ENCODE measurements at places on chromosomes 1 and 21.
A peak's percentile ranks its signal among the peaks of the same experiment; 100 is the strongest.

GRCh38 chr1:7641587-7642417, 129.3 kb upstream of the VAMP3 start:
- no peak for DNase-seq

DNA sequence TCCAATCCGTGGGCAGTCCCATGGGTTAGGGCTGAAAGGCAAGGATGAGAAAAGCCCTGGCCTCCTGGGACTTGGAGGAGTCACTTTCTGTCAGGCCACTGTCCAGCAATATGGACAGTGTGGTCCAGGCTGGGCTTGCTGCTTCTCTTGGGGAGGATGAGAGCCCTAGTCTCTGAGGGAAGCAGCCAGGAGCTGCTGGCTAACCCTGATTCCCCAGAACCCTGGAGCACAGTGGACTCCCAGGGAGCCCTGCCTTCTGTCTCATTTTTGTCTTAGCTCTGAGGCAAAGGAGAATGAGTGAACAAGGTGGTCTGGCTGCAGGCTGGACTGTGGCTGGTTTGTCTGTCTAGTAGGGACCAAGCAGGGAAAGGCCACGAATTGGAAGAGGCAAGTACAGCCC, 23.8 kb upstream of the EDN2 start:
- DNase-seq = no peak

- no peak for DNase-seq
Observed at GRCh38 chr1:168970926-168971659, 135.4 kb upstream of the ATP1B1 start.

GRCh38 chr1:200291106-200291505, 118.7 kb downstream of the ZNF281 start:
- no peak for DNase-seq

GRCh38 chr1:162074276-162075005, 5.0 kb downstream of the NOS1AP start:
- no peak for DNase-seq

DNA sequence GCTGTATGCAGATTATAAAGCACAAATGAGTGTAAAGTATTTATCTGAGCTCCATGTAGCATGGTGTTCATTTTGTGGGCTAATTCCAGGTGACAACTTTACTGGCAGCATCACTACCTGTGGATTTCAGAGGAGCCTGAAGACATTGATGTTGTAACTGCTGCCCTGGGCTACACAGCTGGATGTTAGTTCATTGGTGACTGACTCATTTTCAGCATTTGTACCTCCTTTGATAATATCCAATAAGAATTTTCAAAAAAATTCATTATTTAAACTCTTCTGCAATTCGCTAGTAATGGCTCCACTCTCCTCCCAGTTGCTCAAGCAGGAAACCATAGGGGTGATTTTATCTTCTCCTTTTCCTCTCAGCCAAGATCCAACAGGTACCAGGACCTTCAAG, 37.3 kb upstream of the HSD3B1 start:
- no peak for DNase-seq

DNA sequence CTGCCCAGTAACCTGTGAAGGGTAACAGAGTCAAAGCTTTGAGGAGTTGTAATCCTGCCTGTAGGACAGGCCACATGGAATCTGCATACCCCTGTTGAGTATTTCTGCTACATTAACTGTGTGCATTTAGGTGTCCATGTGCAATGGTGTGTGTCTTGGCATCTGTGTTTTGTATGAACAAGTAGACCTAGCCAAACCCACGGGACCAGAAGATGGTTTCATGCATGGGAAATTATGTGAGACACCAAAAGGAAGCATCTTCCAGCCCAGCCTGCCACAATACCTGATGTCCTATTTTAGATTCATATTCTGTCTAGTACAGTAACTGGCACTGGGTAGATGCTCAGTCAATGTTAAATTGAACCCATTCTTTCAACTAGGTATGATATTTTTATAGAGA, 70.8 kb upstream of the KCND3 start:
- no peak for DNase-seq

DNA sequence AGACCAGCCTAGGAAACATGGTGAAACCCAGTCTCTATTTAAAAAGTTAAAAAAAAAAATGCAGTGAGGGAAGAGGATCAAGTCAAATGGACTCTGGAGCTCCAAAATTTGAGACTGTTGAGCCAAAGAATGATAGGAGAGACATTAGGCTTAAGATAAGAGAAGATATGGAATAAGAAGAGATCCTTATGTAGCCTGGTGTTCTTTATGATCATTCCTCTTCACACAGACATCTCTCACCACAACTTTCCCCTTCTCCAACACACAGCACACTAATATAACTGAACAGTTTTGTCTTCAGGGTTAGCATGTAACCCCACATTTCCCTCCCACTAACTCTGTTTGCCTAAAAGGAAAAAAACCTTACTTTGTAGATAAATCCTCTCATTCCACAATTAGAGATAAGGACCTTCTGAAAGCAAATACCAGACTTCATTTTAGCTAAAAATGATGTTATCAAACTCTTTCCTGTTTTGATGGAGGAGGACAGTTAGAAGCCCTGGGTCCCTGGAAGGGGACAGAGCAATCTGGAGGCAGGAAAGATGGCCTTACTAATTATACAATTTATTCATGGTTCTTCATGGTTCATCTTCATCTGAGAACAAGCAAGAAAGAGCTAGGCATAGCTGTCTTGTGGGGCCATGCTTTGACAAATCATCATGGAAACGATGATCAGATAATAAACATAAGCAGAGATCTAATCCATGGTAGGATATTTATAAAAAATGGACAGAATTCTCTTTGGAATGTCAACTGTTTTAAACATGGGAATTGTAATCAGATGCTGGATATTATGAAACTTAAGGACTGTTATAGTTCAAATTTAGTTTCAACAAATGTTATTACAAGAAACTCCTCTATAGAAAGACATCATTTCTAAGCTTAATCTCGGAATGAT, 96.7 kb upstream of the S1PR1 start:
- no peak for DNase-seq

GRCh38 chr1:78471890-78472620, 18.7 kb upstream of the PTGFR start:
- no peak for DNase-seq

- no peak for DNase-seq
Observed at GRCh38 chr1:235955777-235956176, 89.1 kb upstream of the LYST start.

DNA sequence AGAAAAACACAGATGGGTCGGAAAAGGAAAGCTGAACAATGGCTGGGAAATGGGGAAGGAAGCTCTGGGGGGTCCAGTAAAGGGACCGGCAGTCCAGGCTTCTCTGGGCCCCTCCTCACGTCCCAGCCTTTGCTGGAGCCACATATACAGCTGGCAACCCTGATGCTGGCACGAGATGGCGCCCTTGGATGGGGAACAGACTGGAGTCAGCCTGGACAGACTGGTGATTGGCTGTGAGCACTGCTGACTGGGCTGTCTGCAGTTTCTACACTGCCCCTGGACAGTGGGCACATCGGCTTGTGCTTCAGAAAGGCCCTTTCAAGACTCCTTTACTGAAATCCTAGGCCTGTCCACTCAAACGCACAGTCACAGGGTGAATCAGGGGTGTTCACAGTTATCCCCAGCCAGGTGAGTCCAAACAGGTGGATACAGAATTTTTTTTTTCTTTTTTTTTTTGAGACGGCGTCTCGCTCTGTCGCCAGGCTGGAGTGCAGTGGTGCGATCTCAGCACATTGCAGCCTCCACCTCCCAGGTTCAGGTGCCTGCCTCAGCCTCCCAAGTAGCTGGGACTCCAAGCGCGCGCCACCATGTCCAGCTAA, 31.1 kb upstream of the ZBTB40 start:
- peak; percentile 10 for DNase-seq

GRCh38 chr1:56979986-56980755, 14.4 kb upstream of the C8B start:
- DNase-seq = no peak

DNA sequence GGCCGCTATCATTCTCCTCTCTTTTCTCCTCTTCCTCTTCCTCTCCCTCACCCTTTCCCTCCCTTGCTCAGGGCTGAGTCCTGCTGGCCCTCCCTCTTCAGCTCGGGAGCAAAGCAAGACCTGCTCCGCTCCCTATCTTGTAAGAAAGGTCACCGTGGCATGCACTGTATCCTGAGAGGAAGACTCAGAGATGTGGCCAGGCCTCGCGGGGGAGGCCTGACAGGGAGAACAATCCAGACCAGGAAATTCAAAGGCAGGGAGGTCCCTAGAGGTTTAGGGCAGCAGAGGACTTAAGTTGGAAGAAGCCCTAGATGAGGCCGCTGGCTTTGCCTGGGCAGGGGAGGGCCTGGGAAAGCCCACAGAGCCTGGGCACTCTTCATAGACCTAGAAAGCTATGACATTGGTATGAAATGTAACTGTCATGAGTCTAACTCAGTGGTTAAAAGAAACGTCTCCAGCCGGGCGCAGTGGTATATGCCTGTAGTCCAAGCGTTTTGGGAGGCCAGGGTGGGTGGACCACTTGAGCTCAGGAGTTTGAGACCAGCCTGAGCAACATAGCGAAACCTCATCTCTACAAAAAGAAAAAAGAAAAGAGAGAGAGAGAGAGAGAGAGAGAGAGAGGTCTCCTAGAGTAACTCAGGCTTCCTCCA, 14.6 kb upstream of the PTAFR start:
- DNase-seq = no peak

DNA sequence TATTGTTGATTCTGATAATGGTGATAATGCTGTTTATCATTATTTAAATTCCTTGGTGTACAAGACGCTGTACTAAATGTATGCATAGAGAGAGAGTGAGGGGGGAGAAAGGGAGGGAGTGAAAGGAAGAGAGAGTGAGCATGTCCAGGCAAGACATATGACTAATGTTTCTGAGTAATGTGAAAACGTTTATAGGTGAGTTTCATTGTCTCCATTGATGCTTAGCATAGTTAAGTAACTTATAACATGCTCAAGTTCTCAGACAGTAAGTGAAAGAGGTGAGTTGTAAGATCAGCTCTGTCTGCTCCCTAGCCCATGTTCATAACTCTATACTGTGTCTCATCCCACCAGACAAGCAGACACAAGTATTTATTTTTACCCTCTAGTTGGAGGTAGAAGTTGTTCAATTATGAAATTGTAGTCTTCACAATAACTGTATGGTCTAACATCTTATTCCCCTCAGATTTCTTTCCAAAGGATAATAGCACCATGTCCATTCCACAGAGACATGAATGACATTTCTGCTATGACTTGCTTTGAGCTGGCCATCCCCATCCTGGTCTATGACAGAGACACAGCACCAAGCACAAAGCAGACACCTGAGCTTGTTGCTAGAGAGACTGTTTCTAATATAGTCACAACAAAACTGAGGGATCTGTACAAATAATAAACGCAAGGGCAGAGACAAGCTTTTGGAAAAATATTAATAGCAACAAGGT, 285.1 kb downstream of the CACNA1E start:
- DNase-seq = no peak

- peak; percentile 19 for DNase-seq
Observed at GRCh38 chr1:201254625-201255478, 28.5 kb upstream of the PKP1 start.

GRCh38 chr1:113818578-113818977, 6.3 kb upstream of the RSBN1 start:
- DNase-seq = no peak

- DNase-seq = no peak
Observed at GRCh38 chr1:156772222-156772621, 4.9 kb downstream of the PRCC start.

DNA sequence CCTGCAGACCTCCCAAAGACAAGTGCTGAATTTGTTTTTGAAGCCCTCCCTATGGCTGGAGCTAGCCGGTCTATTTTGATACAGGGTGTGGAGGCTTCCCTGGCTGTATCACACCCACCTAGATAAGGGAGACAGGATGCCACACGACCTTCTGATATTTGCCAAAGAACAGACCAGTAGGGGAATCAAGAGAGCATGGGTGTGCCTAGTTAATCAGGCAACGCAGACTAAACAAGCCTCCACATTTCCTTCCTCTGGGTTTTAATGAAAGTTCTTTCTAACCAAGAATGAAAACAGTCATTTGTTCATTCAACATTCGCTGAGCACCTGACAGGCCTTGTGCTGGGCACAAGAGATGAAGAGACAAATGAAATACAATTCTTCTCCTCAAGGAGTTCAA, 446.8 kb downstream of the PLPP3 start:
- DNase-seq = no peak

DNA sequence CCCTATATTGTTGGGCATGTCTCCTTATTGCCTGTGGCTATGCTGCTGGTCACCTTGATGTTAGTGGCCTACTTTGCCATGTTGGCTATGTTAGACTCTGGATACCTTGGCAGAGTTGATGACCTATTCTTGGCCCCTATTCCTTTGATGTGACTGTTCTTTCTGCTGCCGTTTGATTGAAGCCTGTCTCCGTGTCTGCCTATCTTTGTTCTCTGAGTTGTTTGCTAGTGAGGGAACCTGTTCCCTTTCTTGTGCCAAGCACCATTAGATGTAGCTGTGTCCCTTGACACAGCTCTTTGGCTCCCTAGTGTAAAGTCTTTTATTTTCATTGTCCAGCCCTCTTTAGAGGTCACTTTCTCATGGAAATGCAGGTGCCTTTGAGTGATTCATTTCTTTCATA, 28.7 kb upstream of the PAPPA2 start:
- no peak for DNase-seq

DNA sequence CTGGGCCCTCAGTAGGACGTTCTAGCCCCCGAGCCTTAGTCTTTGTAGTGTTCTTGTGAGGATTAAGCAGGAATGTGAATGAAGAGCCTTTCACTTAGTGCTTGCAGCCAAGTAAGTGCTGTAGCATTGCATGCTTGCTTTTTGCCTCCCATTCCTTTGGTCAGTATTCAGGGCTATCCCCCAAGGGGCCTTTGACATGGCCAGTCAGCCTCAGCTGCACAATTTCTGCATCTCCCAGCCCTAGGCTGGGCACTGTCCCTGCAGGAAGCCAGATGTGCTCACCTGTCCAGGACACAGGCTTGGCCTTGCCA, 30.5 kb downstream of the SOX13 start:
- DNase-seq = no peak

GRCh38 chr1:246506674-246507481, at the start of gene SMYD3:
Gene SMYD3, minus strand, starts transcription at chr1:246507279.
- DNase-seq = peak; percentile 77

- no peak for DNase-seq
Observed at GRCh38 chr1:48649880-48650279, 126.8 kb downstream of the BEND5 start.

DNA sequence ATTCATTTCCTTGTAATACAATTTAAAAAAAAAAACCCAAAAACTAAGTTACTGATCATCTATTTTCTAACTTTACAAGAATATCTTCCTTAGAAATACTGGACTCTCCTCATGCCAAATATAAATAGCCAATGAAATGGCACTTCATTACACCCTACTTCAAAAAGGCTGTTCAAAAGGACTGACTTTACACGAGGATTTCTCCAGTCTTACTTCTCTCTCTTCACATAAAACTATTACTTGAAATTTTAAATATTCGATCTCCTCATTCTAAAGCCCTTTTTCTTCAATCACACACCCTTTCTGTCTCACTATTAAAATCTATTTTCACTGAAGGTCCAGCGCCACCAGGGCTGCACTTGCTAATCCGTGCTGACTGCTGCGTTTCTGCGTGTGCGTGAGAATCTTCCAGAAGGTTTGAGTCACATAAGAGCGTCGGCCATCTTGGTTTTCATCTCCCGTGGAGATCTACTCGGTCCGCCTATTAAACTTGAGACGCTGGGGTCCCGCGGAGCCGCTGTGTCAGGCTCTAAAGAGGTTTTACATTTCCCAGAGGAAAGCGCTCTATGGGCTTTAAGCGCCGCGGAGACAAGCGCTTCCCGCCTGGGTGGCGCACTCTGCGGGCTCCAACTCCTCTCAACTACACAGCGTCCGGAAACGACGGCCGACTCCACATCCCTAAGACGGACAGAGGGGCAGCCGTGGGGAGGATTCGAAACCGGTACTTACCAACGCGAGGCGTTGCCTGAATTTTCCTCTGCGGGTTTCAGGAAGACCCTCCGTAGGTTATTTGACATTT, 631 bp downstream of the LRIF1 start:
- peak; percentile 57 for DNase-seq

Measured in central memory CD4-positive, alpha-beta T cell (primary cell).